ENCODE measurements at places on chromosomes 5 and 9.

GRCh38 chr9:35579130-35579529 lies 25.9 kb upstream of the TESK1 start:
- no peak for DNase-seq

DNA sequence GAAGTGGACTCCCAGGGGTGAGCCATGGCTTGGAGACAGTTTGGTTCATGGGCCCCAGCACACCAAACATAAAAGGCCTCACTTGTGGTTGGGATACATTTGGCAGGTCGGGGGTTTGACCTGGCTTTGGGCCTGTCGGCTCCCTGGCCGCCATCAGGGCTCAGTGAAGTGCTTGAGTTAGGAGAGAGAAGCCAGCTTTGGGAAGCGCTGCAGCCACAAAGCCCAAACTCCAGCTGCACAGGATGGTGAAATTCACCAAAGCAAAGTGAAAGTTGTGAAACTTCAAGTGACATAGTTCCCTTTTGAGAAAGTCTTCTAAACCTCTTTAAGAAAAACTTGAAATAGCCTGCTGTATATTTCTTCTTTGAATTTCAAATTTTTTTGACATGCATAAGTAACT lies 27.5 kb downstream of the SLC46A2 start:
- no peak for DNase-seq

- no peak for DNase-seq
Measured at GRCh38 chr9:135769489-135770202, 67.7 kb downstream of the KCNT1 start.

GRCh38 chr5:21792748-21793147 lies 1060.4 kb downstream of the CDH12 start:
- no peak for DNase-seq

DNA sequence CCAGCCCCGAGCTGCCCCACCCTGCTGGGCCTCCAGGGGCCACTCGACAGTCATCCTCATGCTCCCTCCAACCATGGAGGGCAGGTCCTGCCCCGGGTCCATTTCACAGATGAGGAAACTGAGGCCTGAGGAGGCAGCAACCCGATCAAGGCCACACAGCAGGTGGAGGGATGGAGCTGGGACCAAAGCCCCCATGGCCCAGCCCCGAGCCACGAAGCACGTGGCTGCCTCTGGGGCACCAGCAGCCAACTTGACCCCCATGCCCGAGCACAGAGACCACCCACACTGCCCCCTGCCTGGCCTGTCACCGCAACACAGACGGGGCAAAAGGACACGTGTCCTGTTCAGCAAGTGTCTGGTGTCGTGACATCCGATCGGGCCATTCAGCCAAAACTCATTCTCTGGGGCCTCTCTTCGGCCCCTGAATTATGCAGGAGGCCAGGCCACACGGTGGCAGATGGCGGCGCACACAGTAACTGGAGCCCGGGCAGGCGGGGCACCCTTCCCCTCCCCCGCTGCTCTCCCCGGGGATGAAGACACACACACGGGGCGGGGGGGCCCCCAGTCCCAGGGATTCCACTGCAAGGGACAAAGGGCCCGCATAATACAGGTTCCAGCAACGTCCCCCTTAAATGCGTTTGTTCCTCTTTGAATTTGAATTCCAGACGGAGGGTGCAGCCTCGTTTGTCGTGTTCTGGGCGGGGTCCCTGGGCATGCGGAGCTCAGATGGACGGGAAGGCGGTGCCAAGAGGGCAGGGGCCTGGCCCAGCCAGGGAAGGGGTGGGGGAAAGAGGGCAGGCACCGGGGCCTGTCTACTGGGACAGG lies 29.4 kb upstream of the TMEM250 start:
- DNase-seq = no peak

DNA sequence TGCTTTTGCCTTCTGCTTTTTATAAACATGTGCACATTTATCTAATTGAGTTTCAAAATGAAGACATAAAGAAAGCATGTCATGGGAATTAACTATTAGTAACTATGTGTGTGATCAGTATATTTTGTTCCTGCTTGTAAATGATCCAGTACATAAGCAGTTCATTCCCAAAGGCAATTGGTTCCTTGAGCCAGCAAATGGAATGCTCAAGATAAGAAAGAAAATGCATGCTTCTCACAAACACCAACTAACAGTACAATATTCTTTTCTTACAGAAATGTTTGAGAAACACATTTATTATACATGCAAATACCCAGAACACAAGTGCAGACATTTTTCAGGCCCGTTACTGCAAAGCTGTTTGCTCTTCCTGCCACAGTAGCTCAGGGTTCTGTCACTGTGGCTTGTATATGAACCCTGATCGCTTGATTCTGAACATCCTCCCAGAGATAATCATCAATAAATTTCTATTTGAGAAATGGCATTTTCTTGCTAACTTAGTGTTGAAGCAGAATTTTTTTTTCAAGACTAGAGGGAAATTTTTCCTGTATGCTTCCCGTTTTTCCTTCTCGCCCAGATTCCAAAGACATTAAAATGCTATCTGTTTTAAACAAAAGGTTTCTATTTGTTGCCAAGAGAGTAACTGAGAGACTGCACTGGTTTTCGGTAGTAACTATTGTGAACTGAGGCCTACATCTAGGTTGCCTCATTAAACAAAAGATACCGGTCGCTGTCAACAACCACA lies 1.9 kb downstream of the GNAQ start:
- no peak for DNase-seq

All from iPS DF 6.9 (cell line).